Caudate nucleus (tissue), 63 donors: ENCODE measurements at places on chromosomes 2 and 18.

GRCh38 chr18:79763407-79763806 is 34.3 kb upstream of the KCNG2 start:
- no peak for DNase-seq

- DNase-seq = no peak
Measured at GRCh38 chr18:319720-320119, 51.9 kb upstream of the THOC1 start.

DNA sequence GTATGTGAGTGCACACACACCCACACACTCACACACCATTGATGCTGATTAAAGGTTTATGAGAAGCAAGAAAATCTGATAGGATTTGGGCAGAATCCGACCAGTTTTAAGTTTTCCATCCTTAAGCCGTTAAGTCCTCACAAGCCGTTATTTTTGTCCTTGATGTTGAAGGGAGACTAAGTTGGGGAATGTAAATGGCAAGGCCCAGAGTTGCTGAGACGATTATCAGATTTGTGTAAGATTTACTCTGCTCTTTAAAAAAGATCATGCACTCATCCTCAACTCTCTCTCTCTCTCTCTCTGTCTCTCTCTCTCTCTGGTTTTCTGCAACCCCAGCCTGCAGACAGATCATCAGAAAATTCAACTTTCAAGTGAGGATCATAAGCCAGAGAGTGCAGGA is 238.8 kb downstream of the SMAD2 start:
- DNase-seq = no peak

DNA sequence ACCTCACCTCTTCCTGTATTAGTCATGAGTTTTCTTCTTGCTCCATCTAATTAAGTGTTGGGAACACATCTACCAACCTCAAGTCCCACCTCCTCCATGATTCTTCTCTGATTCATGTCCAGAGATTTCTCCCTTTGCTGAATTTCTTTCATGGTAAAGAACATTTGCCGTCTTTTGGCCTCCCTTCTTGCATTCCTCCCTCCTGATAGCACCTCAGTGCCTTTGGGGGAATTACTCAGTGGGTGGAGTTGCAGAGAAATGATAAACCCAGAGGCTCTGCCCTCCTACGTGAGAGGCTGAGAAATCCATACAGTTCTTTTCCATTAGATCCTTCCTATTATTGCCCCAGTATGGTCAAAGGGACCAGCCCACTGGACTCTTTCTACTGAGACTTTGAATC is 651.9 kb downstream of the SLC4A3 start:
- DNase-seq = no peak

DNA sequence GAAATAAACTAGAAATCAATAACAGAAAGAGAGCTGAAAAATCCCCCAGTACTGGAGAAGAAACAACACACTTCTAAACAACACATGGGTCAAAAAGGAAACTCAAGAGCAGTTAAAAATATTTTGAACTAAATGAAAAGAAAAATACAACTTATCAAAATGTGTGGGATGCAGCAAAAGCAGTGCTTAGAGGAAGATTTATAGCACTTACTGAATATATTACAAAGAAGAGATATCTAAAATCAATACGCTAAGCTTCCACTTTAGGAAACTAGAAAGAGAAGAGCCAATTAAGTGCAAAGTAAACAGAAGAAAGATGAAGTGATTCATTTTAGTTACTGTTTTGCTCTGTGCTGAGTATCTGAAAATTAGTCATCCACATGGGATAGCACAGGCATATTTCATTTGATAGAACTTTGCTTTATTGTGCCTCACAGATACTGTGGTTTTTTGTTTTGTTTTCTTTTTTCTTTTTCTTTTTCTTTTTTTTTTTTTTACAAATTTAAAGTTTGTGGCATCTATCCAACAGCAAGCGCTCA is 17.0 kb downstream of the TGFA start:
- no peak for DNase-seq

- no peak for DNase-seq
Measured at GRCh38 chr2:2056531-2056930, 274.5 kb downstream of the MYT1L start.

- no peak for DNase-seq
Measured at GRCh38 chr2:241666627-241667400, 19.8 kb downstream of the DTYMK start.

GRCh38 chr2:66127656-66128055 is 307.3 kb upstream of the MEIS1 start:
- no peak for DNase-seq

DNA sequence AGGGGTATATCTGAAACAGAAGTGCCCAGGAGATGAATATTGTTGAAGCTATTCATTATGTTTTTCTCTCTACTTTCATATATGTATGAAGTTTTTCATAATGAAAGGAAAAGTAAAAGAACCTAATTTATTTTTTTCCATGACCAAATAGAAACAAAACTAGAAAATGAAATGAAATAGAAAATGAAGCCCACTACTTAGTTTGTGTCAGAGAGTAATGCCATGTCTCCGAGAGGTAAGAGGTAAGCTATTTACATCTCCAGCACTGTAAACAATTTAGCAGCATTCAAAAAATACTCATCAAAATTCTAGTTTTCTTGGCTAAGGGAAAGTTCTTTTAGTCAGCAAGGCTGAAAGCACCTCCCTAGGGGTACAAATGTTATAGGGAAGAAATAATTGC is 238.6 kb downstream of the PTH2R start:
- no peak for DNase-seq

DNA sequence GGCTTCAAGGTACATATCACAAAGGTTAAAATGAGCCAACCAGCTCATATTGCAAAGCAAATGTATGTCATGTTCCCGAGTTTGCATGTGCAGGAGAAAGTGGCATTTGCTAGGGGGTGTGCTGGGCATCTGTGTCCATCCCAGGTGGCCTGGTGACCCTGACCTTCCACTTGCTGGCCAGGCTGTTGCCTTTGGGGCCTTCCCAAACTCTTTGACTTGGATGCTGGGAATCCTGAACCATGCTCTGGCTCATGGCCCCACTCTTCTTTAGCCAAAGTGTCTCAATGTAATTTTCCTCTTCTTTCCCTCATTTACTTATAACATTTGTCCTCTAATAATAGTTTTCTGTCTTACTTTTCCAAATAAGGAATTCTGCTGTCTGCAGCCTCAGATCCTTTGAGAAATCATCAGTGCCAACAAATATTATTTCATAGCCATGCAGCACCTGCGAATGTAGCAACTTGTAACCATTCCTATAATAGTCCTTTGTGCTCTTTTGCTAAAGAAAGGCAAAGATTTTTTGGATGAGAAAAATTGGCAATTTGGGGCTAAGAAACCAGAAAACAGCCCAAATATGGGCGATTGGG is 64.2 kb downstream of the MTCL1 start:
- DNase-seq = no peak

GRCh38 chr2:47893771-47894170 is 12.5 kb downstream of the FBXO11 start:
- DNase-seq = no peak

DNA sequence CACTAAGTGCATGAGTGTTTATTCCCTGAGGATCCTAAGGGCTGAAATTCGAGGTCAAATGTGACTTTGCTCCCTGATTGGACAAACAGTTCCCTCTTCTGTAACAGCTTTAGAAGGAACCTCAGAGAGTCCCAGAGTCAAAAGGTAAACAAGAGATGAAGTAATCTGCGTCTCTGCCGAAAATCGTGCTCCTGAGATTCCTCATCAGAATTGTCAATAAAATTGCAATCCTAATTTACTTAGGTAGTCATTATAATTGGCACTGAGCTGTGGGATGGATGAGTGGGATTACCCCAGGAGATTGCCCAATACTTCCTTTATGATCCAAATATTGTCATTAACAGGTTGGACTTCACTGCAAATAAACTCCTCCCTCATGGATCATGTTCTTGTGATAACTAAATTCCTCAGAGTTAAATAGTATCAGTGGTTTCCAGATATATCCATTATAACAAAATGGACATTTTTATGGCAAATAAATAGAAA is 907 bp upstream of the SUCLG1 start:
- DNase-seq = no peak

GRCh38 chr2:164737612-164738081 is 104.0 kb downstream of the COBLL1 start:
- DNase-seq = no peak

DNA sequence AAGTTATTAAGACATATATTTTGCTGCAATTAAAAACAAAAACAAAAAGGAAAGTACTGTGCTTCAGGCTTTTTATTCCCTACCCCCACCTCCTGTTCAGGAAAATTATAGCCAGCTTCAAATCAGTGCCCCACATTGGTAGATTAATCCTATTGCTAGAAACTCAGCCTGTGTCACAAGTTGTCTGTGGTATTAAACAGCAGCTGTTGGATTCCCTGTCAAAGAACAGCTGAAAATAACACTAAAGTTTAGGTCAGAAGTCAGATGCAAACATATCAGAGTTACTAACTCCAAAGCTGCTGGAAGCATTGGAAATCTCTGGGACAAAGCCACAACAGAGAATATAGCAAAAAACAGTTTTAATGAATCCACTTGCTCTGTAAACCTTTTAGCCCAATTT is 818 bp upstream of the CCDC141 start:
- DNase-seq = no peak

- no peak for DNase-seq
Measured at GRCh38 chr2:198053148-198053547, 248.8 kb downstream of the PLCL1 start.

DNA sequence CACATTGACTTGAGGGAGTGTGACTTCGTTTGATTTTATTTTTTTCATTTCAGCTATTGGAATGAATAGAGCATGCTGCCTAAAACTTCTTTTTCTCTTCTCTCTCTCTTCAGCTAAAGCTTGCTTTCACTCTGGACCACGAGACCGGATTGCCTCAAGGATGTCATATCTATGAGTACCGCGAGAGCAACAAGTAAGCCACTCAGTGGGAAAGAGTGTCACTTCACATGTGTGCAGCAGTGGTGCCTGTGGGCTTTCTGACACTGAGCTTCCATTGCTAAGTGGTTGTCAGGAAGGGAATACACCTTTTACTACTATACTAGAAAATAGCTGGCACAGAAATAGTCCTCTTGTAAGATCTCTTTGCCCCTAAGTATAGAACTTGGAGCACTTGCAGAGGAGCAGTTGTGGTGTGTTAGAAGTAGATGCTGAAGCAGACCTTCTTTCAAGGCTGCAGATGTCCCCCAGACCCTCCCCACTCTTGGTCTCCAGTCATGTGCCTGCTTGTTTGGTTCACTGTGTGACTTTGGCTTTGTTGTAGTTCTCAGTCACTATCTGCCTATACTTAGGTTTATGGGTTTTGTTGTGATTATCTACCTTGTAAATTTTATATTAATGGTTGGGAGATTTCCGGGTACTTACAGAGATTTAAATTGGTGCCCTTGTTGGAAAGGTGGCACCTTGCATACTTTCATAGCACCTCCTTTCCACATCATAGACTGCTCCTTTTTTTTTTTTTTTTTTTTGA is 78.5 kb upstream of the ALPP start:
- no peak for DNase-seq

DNA sequence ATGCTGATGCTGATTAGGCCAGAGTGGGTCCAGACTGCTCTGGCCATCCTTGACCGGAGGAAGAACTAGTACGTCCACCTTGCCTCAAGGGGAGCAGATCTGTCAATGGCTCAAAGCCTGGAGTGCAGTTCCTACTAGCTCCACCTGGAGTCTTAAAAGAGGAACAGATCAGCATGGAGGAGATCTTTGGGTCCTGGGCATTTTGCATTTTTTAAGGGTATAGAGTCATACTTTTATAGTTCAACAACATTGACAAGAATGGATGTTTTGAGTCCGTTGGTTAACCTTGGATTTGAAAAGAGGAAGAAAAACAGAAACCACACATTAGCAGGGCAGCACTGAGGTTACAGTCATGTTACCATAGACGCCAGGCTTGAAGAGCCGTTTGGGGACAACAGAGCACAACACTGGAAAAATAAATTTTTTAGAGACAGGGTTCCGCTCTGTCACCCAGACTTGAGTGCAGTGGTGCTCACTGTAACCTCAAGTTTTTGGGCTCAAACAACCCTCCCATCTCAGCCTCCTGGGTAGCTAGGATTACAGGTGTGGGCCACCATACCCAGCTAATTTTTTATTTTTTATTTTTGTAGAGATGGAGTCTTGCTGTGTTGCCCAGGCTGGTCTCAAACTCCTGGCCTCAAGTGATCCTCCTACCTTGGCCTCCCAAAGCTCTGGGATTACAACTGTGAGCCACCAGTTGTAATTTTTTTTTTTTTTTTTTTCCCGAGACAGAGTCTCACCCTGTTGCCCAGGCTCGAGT is 78.5 kb downstream of the PRKCE start:
- no peak for DNase-seq

- peak; percentile 49 for DNase-seq
Measured at GRCh38 chr2:49973917-49974368, 819.6 kb upstream of the FSHR start.

DNA sequence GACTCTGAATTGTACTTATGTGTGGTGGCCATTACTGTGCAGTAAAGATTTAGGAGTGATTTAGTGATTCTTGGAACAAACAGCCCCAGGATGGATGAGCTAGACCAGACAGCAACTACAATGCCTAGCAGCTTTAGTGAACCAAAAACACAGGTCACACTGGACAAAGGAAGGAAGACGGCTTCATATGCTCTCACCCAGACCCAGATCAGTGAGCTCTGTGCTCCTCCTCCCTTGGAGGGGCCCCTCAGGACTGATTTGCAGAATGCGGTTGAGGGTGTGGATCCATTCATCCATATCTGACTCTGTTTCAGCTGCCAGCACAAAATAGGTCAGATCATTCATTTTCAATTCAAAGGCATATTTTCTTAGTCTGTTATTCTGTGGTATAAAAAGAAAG is 159.7 kb upstream of the CCDC195 start:
- DNase-seq = no peak

DNA sequence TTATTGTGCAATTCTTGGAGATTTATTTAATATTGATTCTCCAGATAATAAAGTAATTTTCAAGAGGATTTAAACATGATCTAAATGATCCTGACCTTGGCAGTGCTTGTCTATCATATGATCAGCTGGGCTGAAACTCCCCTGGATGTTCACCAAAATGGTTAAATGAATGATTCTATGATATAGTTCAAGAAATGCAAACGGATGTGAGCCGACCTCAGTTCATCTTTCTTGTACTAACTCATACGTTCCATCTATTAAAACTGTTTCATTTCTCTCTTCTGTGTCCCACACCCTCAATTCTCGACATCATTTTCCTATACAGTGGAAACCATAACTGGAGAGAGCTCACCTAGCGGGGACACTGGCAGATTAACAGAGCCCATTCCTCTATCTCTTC is 281.7 kb upstream of the CCDC68 start:
- DNase-seq = no peak

GRCh38 chr2:54206596-54206995 is 49.4 kb downstream of the TSPYL6 start:
- no peak for DNase-seq

DNA sequence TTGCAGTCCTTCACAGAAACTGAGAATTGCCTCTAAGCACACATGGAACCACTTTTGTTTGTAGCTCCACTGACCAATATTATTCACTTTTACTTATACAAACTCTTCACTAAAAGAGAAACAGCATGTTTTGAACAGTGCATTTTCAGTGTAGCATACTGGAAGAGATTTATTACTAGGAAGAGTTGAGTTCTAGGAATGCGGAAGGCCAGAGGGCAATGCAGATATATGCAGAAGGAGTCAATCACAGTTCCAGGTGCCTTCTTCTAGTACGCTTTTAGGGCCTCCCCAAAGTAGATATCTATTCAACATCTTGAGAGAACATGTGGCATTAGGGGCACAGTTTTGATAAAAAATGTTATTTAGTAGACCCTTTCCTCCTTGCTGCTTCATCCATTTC is 1654.0 kb upstream of the ZEB2 start:
- no peak for DNase-seq

GRCh38 chr2:62505750-62506420 is at the start of gene TMEM17:
Gene TMEM17 (minus strand): TSS chr2:62506195. CDS start chr2:62506129, 66 bp downstream.
- peak; percentile 72 for DNase-seq
